ENCODE measurements at places on chromosomes 4 and X.

DNA sequence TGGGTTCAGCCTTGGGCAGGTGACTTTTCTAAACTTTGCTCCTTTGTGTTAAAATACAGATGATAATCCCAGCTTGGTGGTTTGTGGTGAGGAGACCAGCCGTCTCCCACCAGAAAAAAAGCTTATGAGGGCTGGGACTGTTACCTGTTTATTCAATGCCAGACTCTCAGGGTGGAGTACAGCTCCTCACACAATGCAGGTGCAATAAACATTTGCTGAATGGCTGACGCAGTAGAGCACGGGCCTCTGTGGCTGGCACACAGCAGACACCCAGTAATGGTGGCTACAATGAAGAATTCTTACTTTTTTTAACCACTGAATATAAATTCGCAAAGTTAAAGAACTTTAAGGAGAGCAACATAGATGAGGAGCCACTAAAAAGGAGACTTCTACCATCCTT lies 30.2 kb downstream of the BEND4 start:
- no peak for DNase-seq

DNA sequence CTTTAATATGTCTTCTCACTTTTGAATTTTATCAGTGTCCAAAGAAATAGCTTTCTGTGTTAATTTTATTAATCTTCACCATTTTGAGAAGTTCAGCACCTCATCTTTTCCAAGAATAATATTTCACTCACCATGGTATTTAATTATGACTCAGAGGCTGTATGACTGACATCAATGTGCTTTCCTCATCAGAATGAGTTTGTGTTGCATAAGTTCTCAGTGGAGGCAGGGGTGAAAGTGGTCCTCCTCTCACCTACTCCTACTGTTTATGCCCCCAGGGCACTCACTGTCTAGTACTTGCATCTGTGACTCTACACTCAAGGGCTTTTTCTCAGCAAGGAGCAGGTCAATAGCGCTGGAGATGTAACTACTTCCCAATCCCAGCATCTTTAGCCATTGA lies 905.3 kb upstream of the INTU start:
- DNase-seq, result no peak

DNA sequence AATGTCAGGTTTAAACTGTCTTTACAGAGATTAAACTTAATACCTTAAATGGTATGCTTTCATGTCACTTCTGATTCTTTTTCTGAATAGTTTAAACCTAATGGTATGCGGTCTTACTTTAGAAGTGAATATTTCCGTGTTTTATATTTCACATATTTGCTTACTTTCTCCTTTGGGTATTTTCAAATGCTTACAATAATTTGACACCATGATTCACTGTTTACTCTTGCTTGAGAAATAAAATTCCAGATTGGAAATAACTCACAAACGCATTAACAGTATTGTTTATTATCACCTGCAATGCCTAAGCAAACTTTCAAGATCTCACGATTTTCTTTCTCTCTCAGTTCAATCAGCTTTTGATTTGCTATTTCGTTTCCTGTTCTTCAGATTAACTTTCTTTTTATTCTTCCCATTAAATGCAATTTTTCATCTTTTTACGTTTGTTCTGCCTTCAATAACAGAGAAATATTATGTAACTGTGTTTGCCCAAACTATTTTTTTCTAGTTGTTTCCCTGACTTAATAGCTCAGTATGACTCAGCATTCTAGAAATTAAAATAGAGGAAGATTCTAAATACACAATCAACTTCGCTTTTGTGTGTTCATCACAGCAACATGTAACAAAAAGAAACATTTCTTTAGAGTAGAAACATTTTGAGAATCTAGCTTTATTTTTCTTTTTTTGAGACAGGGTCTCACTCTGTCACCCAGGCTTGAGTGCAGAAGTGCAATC lies 955.5 kb upstream of the PRKX start:
- DNase-seq, result no peak

- no peak for DNase-seq
Observed at GRCh38 chrX:125405339-125405738, 85.7 kb downstream of the TEX13C start.

DNA sequence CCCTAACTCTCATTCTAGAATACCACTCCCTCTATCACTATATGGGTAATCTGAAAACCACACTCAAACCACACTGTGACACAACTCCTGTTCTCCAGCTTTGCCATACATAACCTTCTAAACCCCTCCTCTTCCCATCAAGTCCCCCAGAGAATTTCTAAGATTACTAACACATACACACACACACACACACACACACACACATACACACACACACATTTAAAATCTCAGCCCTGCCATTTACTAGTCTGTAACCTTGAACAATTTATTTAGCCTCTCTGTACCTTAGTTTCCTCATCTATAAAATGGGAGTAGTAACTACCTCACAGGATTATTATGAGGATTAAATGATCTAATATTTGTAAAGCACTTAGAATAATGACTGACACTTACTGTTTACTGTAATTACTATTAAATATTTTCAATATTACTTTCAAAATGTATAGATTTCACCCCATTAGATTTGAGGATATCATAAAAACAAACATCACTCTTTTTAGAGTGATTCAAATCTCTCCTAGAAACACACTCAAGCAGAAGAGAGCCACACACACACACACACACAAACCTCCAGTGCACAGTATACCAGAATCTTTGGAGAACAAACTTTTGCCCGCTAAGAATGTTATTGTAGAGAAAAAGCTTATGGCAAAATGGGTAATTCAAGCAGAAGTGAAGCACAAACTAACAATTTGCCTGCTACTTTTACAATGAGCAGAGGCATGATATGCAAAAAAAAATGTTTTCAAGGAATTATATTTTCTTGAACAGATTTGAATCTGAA lies 3.8 kb downstream of the ANKRD50 start:
- DNase-seq, result no peak

- DNase-seq, result no peak
Observed at GRCh38 chr4:13535118-13535517, 9.2 kb downstream of the NKX3-2 start.

- no peak for DNase-seq
Observed at GRCh38 chr4:128583753-128584712, 225.5 kb upstream of the JADE1 start.

DNA sequence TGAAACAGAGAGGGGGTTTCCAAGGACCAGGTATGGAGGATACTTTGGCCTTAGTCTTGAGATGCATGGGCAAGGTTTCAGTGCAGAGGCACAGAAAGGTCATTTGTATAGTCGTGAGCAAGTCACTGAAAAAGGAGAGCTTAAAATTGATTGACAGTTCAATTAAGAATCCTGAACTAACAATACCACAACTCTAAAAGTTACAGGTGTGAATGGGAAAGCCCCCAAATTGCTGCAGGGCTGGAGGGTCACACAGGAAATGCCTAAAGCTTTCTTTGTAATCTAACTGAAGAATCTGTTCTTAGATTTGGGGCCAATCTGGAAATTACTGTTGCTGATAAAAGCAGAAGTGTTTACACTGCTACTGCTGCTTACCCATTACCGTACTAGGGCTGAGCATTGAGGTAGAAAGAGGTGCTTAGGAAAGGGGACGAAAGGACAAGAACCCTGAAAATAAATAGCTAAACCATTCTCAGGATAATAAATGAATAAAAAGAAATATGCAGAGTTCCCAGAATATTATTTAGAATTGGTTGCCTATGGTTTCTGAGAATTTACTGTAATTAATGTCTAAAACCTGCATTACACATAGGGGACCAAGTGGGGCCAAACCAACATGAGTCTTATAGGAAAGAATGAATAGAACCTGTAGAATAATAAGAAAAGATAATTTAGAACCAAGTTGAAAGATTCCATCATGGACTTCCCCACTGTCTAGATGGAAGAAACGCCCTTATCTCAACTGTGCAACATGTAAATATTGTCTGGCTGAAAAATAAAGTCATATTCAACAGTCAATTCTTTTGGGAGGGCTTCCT lies 91.9 kb upstream of the PPP1R2C start:
- no peak for DNase-seq

DNA sequence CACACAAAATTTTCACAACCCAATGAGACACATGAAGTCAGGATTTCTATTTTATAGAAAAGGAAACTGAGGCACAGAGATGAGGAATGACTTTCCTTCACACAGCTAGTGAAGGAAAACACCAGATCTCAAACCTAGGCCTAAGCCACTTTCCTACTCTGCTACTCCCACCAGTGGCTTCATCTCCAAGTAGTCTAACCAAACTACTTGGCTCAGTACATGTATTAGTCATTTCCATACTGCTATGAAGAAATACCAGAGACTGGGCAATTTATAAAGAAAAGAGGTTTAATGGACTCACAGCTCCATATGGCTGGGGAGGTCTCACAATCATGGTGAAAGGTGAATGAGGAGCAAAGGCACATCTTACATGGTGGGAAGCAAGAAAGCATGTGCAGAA lies 196.6 kb downstream of the EVC2 start:
- DNase-seq, result no peak

DNA sequence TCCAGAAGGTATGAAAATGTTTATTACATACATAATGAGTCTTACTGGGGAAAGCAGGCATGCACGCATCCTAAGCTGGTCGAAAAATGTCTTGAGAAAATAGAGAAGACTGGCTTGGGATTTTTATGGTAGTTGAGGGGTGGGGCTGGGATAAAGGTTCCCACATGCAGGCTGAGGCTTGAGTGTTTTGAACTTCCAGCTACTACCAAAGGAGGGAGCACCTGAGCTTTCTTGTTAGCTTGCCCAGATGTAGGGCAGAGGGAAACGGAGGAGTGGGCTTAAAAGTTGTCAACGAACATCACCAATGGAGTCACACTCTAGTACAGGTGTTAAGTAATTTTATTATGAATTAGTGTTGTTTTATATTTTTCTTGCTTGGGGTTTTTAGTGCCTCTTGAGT lies 39.6 kb upstream of the SRPX start:
- no peak for DNase-seq

- no peak for DNase-seq
Observed at GRCh38 chr4:147943159-147943638, 211.3 kb downstream of the ARHGAP10 start.

- DNase-seq, result no peak
Observed at GRCh38 chr4:156439576-156440200, 486.0 kb upstream of the CTSO start.

GRCh38 chr4:145554691-145555090 lies 64.5 kb upstream of the MMAA start:
- DNase-seq, result no peak

DNA sequence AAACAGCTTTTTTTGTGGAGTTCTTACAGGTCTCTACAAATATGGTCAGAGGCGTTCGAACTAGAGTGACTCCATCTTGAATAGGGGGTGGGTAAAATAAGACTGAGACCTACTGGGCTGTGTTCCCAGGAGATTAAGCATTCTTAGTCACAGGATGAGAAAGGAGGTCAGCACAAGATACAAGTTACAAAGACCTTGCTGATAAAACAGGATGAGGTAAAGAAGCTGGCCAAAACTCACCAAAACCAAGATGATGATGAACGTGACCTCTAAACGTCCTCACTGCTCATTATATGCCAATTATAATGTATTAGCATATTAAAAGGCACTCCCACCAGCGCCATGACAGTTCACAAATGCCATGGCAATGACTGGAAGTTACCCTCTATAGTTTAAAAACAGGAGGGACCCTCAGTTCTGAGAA lies 42.8 kb upstream of the SPP1 start:
- DNase-seq, result no peak

GRCh38 chr4:74118600-74119338 lies 19.8 kb upstream of the CXCL2 start:
- DNase-seq, result no peak

DNA sequence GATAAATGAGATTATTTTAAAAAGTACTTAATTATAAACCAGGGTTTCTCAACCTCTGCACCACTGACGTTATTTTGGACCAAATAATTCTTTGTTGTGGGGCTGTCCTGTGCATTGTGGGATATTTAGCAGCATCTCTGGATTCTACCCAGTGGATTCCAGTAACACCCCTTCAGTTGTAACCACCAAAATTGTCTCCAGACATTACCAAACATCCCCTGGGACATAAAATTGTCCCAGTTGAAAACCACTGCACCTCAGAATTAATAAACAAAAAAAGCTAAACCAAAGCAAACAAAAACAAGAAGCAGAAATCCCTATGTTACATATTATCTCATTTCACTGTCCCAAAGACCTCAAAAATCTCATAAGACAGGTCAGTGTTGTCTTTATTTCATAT lies 54.2 kb upstream of the GIMD1 start:
- DNase-seq, result no peak

GRCh38 chr4:13522282-13523104 lies 21.8 kb downstream of the NKX3-2 start:
- DNase-seq, result no peak

DNA sequence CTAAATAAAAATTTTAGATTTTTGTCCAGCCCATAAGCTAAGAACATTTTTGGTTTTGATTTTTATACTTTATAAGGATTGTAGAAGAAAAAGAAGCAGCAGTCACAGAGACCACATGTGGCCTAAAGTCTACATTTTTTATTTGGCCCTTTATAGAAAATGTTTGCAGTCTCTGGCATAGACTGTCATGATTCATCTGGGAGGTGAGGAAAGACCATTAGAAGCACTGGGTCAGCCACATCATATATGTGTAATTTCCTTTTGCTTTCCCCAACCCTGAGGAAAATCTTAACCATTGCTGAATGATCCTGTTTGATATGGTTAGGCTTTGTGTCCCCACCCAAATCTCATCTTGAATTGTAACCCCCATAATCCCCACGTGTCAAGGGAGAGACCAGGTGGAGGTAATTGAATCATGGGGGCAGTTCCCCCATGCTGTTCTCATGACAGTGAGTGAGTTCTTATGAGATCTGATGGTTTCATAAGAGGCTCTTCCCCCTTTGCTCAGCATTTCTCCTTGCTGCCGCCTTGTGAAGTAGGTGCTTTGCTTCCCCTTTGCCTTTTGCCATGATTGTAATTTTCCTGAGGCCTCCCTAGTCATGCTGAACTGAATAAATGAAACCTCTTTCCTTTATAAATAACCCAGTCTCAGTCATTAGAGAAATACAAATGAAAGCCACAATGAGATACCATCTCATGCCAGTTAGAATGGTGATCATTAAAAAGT lies 12.1 kb upstream of the COPS4 start:
- DNase-seq, result no peak

DNA sequence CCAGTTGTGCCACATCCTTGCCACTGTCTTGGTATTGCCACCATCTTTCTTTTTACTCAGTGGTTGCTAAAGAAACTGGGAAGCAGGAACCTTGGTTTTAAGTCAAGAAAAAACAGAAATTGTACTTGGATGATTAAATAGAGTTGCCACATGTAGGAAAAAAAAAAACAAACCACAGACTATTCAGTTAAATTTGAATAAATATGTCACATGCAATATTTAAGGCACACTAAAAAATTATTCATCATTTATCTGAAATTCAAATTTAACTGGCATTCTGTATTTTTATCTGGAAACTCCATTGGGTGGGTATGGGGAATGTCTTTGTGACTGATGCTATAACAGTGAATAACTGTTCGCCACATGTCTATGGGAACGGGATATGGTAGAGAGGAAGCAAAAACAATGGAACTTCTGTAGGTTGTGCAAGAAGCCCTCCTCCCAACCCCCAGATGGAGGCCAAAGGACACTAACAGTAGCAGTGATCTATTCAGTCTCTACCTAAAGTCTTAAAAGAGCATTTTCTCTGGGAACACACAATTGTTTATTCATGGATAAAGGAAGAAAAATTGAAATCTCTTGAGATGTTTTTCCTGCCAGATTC lies 57.0 kb upstream of the PLAC8 start:
- DNase-seq, result no peak

- DNase-seq, result no peak
Observed at GRCh38 chr4:86035688-86036087, 324.2 kb downstream of the MAPK10 start.

All from CMK (cell line).